ENCODE measurements at places on chromosomes 13 and 19. TPM values are rescaled to one million over a fixed set of nuclear protein-coding genes. Genes with fewer than 3 reads are reported as not detected.

The EBI3 gene
- total RNA-seq = 3.8 TPM

The SPC24 gene
- 21.4 TPM for total RNA-seq

The VSIG10L gene
- 11.0 TPM for total RNA-seq

The IL17D gene
- 1.3 TPM for total RNA-seq

The PSG1 gene
- 0.15 TPM for total RNA-seq

The CD33 gene
- total RNA-seq = 0.15 TPM

The DHDH gene
- total RNA-seq = 1.2 TPM

The ZNF554 gene
- total RNA-seq = 1.0 TPM

The ELSPBP1 gene
- total RNA-seq = not detected

The EFNA2 gene
- total RNA-seq = 2.4 TPM

The LATS2 gene
- total RNA-seq = 10.5 TPM

The ZNF790 gene
- 0.19 TPM for total RNA-seq
